ENCODE measurements at places on chromosomes 7 and 10.

- H3K27me3 ChIP-seq: no peaks in the 10 kb centered on the region
- DNase-seq: no peak
- H3K27ac ChIP-seq: no peak overlapping the region
- no peak overlapping the region for H3K4me3 ChIP-seq
- peaks cover 11% of the 10 kb centered on the region for H3K4me1 ChIP-seq
- no peaks in the 10 kb centered on the region for H3K36me3 ChIP-seq
These were observed 148.8 kb downstream of the CCDC3 start for GRCh38 chr10:12852687-12853086.

DNA sequence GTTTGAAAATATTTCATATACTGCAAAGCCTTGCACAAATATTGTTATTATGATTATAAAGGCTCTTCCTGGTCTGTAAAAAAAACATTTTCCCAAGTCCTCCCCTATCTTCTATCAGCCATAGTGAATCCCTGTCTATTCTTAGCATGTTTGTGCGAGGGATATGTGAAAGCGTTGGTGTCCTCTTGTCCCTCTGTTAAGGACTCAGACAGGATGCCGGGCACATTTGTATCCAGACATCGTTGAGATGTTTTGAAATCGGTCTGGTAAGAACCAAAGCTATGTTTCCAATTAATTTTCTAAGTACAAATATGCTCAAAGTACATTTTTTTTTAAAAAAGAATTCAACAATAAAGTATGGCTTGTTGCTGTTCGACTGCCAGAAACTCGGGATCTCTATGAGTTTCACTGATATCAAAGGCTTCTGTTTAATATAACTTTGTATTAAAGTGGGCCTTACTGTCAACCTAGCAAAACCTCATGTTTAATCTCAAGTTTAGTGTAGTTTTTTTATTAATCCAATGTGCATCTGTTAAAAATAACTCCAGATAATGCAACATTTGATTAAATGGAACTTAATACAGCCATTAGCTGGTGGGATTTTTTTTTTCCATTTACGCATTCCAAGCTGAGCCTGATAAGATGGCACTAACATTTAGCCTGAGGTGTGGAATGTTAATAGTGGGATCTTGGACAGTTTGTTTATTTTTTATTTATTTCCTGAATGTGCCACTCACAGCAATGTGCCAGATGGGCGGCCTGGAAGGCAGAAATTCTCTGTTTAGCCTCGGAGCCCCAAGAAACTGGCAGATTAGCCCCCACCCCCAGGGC lies 754.3 kb downstream of the LRMDA start:
- H3K36me3 ChIP-seq: no peaks in the 10 kb centered on the region
- no peak overlapping the region for H3K27ac ChIP-seq
- H3K27me3 ChIP-seq: no peaks in the 10 kb centered on the region
- H3K4me1 ChIP-seq: no peaks in the 10 kb centered on the region
- no peak overlapping the region for H3K4me3 ChIP-seq

GRCh38 chr10:51786684-51787035 lies 87.3 kb upstream of the CSTF2T start:
- H3K4me1 ChIP-seq: no peaks in the 10 kb centered on the region
- H3K27me3 ChIP-seq: no peaks in the 10 kb centered on the region
- no peaks in the 10 kb centered on the region for H3K36me3 ChIP-seq
- H3K4me3 ChIP-seq: no peak overlapping the region
- no peak overlapping the region for H3K27ac ChIP-seq

- H3K4me3 ChIP-seq: no peak overlapping the region
- no peaks in the 10 kb centered on the region for H3K36me3 ChIP-seq
- no peaks in the 10 kb centered on the region for H3K27me3 ChIP-seq
- no peak overlapping the region for H3K27ac ChIP-seq
These were observed 763.4 kb downstream of the KCNMA1 start for GRCh38 chr10:76874176-76874575.

All from esophagus squamous epithelium (tissue), 5 donors.